ENCODE measurements at places on chromosomes 12 and 14.

GRCh38 chr12:112540021-112540420 is 121.3 kb downstream of the PTPN11 start:
- no peak for DNase-seq

DNA sequence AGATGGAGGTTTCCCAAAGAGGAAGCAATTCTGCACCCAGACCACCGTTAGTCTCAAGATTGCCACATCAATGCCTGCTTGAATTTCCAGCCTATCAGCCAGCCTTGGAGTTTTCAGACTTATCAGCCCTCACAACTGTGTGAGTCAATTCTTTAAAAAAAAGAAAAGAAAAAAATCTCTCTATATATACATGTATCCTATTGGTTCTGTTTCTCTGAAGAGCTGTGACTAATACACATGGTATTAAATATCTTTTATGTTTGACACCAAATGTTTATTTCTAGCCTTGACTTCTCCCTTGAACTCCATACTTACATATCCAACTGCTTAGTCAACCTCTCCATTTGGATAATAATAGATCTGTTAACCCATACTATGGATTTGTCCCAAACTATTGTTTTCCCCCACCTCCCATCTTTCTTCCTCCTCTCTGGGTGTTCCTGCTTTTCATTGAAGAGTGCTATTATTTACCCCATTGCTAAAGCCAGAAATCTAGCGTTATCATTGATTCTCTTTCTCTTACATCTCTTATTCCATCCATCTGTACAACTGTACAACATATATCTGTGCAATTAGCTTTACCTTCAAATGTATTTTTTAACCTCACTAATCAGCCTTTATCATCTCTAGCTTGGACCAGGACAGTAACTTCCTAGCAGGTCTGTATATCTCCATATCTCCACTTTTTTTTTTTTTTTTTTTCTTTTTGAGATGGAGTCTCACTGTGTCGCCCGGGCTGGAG is 22.7 kb upstream of the EID3 start:
- no peak for DNase-seq

GRCh38 chr12:127133675-127134335 is 1133.2 kb upstream of the TMEM132C start:
- no peak for DNase-seq

GRCh38 chr12:121911824-121912585 is 6.4 kb upstream of the CFAP251 start:
- DNase-seq = no peak

DNA sequence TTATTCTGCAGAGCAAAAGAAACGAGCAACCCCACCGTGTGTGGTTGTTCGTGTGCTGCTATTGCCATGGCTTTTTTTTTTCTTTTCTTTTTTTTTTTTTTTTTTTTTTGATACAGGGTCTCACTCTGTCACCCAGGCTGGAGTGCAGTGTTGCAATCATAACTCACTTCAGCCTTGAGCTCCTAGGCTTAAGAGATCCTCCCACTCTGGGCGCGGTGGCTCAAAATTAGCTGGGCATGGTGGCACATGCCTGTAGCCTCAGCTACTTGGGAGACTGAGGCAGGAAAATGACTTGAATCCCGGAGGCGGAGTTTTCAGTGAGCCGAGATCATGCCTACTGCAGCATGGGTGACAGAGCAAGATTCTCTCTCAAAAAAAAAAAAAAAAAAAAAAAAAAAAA is 144.2 kb downstream of the ESR2 start:
- no peak for DNase-seq

DNA sequence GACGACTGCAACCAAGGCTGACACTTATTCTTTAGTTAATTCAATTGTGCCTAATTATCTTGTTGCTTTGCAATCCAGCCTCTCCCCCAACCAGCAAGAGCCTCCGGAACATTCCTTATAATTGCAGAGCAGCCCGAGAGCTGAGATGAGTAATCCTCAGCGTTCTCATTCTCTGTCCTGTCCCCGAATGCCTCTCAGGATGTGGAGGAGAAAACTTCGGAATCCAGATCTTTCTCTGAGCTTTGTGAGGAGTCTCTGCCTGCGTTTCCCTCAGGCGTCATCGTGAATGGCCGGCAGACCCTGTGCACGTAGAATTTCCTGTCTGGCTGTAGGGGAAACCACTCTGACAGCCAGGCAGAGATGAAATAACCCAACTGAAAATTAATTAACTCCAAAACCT is 160.5 kb upstream of the DIO3 start:
- no peak for DNase-seq

GRCh38 chr12:11706509-11707379 is 57.3 kb downstream of the ETV6 start:
- peak; percentile 41 for DNase-seq

DNA sequence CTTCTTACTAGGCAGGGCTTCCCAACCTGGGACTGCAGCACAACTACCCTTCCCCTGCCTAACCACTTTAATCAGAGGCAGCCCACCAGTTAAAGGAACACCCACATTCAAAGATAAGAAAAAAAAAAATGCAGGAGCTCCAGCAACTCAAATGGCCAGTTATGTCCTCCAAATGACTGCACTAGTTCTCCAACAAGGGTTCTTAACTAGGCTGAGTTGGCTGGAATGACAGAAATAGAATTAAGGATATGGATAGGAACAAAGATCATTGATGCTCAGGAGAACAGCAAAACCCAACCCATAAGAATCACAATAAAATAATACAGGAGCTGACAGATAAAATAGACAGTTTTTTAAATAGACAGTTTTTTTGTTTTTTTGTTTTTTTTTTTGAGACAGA is 154.2 kb downstream of the PLCZ1 start:
- DNase-seq = no peak

DNA sequence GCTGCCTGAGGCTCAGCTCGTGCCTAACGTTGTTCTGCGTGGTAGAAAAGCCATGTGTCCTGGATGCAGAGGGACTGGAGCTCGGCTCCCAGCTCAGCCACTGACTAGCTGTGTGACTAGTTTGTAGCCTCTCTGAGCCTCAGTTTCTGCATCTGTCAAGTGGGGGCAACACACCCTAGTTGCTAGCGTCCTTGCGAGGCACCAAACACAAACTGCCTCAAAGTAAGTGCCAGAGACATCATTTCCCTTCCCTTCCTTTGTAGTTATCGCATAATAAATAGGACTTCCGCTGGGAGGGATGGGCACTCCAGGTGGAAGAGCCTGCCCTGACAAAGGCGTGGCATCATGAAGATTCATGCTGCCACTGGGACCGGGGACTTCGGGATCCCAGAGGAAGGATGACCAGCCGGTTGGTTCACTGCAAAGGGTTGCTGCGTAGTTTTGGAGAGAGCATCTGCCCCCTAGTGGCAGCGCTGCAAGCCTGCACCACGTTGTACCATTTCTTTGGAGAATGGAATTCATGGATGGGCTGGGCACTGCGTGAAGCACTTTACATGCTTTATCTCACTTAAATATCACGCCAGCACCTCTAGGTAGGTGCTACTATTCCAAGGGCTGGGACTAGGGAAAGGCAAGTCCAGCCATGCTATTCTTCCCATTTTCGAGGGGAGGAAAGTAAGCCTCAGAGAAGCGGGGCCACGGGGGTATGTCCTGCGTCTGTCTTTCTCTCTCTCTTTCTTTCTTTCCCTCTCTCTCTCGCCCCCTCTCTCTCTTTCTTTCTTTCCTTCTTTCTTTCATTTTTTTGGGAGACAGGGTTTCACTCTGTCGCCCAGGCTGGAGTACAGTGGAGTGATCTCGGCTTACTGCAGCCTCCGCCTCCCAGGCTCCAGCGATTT is 4.6 kb downstream of the CCDC197 start:
- DNase-seq = peak; percentile 38

- no peak for DNase-seq
Measured at GRCh38 chr14:77498984-77499527, 440 bp upstream of the ISM2 start.

- DNase-seq = no peak
Measured at GRCh38 chr14:50967103-50967502, 22.8 kb upstream of the PYGL start.

DNA sequence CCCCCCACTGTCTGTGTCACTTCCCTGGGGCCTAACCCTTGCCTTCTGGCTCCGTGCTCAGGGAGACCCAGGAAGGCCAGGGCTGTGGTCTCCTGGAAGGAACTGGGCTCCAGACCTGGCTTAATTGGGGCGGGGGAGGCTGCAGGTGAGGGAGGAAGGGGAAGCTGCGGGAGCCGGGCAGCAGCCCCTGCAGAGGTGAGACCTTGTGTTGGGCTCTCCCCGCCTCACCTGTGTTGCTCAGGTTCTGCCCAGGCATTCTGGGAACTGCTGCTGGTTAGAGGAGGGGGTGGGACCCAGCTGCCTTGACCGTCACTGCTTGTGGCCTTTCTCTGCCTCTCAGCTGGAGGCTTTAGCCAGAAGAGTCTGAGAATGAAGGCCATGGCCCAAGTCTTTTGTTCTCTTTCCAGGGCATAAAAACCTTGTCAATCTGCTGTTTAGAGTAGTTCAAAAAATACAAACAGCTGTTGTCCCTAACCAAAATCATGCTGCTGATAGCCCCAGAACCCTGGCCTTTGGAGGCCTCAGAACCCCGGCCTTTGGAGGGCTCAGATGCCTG is 247.6 kb downstream of the CHST11 start:
- DNase-seq = no peak

DNA sequence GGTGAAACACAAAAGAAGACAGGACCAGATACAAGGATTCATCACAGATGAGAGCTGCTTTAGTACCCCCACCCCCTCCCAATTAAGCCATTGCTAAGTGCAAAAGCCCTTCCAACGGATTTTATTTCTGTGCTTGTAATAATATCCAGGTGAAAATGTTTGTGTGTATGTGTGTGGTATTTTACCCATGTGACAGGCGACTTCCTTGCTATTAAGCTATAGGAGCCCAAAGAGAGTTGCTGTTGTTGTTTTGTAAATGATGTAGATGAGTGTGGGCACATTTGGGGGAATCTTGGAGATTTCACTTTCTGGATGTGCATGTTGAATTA is 3.2 kb upstream of the HOXC4 start:
- DNase-seq = no peak

DNA sequence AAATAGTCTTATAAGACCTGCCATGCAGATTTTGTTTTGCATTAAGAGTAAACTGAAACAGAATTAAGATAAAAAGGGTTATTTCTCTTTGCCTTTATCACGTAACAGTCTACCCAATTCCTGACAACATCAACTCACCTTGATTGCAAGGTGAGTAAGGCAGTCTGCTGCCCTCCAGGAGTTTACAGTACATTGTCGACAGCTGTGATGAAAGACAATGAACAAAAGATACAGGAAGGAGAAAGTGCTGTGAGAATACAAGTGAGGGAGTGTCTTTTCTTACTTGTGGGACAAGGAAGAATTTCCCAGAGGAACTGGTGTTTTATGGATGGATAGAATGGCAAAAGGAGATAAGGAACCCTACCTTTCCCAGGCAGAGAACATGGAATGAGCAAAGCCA is 101.0 kb downstream of the RTN1 start:
- DNase-seq = no peak

DNA sequence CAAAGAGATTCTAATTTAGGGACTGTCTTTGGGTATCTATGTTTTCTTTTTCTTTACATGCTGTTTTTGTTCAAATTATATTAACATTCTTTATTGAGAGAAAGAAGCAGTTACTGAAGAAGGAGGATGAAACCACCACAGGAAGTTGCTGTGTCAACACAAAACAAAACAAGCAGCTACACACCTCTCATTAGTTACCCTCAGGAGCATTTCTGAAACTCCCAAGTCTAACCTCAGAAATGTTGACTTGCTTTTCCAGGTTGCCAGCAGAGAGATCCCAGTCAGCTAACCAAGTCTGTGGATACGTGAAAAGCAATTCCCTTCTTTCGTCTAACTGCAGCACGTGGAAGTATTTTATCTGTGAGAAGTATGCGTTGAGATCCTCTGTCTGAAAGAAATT is 33.5 kb downstream of the CLEC1A start:
- DNase-seq = no peak

DNA sequence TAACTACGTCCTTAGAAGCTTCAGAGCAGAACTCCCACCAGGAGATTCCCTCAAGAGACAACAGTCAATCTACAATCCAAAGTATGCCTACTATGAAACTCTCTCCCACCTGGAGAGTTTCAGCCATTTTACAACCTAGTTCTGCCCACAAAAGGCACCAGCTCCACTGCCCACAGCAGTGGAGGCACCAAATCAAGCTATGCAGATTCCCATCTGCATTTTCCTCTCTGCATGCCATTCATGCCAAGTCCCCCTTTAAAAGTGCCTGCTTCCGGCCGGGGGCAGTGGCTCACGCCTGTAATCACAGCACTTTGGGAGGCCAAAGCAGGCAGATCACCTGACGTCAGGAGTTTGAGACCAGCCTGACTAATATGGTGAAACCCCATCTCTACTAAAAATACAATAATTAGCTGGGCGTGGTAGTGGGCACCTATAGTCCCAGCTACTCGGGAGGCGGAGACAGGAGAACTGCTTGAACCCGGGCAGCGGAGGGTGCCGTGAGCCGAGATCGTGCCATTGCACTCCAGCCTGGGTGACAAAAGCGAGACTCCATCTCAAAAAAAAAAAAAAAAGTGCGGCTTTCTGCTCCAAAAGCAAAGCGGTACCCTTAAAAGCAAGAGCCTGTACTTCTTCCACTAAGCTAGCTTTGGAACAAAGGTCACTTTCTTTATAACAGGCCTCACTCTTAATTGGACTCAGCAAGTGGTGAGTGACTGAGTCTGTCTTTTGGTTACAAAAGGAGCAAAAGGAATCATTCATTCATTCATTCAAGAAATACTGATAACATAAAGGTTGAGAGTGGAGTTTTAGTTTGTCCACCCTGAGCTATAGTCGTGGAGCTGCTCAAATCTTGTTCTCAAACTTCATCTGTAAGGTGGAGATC is 10.1 kb upstream of the DLGAP5 start:
- no peak for DNase-seq

DNA sequence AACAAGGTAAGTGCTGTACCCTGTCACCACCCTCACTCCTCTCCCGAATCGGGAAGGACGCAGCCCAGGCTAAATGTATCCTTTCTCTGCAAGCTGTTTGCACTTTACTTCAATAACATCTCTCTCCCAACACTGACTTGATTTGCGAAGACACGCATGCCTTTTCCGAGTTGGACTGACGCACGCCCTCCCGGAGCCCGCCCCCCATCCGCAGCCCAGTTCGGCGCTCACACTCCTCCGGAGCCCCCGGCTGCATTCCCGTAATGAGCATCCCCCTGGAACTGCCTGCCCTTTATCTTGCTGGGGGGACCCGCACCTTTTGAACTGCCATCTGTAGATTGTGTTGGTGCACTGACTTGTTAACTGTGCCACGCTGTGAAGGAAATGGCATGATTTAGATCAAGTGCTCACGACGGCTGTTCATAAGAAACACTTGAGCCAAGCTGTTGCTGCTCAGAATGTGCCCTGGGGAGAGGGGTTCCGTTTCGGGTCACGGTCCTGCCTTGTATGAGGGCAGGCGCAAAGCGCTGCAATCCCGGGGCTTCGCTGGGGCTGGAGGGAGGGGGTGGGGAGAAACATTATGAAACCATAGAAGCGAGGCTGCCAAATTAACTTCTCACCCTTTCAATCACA is 176.6 kb upstream of the CDKN3 start:
- DNase-seq = no peak

GRCh38 chr12:54565986-54566544 is 16.7 kb downstream of the PDE1B start:
- DNase-seq = no peak

DNA sequence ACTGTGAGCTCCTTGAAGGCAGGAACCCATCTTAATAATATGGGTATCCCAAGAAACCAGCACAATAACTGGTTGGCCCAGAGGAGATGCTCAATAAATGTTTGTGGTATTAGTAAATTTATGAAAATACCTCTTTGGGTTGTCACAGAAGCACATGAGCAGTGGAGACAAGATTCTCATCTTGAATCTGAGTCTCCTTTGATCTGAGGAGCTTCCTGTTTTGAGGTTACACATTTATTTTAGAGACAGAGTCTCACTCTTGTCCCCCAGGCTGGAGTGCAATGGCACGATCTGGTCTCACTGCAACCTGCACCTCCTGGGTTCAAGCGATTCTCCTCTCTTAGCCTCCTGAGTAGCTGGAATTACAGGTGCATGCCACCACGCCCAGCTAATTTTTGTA is 247.4 kb downstream of the NRXN3 start:
- DNase-seq = no peak
